ENCODE measurements at places on chromosomes 2 and 18. TPM values are rescaled to one million over a fixed set of nuclear protein-coding genes. Genes with fewer than 3 reads are reported as not detected.

Gene PRKRA
- total RNA-seq, result 34.3 TPM

Gene GCG
- not detected for total RNA-seq

Gene VAMP5
- total RNA-seq, result 0.15 TPM

Gene CCDC141
- total RNA-seq, result not detected

Gene SKA1
- total RNA-seq, result 12.8 TPM

Gene SH3RF3
- total RNA-seq, result 0.39 TPM

Gene GALR1
- total RNA-seq, result not detected

Gene RNMT
- 21.0 TPM for total RNA-seq

Gene KIAA2012
- total RNA-seq, result not detected

Gene UPP2
- total RNA-seq, result not detected

Gene RTKN
- total RNA-seq, result 29.5 TPM

Gene CERKL
- total RNA-seq, result 0.17 TPM

Gene ALK
- total RNA-seq, result not detected

Gene DOK6
- total RNA-seq, result not detected

Gene PCARE
- total RNA-seq, result not detected

Gene CYP27A1
- 0.10 TPM for total RNA-seq

Gene PARD6G
- total RNA-seq, result 3.4 TPM

Gene AKAIN1
- total RNA-seq, result not detected

Gene RSAD2
- total RNA-seq, result 0.19 TPM

Gene MORN2
- 49.6 TPM for total RNA-seq

Gene HNMT
- 0.85 TPM for total RNA-seq

Gene PTPRM
- total RNA-seq, result 30.4 TPM

Gene ZSWIM2
- not detected for total RNA-seq
